HuH-7 (cell line): ENCODE measurements at places on chromosomes 11 and 22.

GRCh38 chr11:66548774-66549630 is 2.3 kb downstream of the ACTN3 start:
- DNase-seq, result peak; percentile 67

DNA sequence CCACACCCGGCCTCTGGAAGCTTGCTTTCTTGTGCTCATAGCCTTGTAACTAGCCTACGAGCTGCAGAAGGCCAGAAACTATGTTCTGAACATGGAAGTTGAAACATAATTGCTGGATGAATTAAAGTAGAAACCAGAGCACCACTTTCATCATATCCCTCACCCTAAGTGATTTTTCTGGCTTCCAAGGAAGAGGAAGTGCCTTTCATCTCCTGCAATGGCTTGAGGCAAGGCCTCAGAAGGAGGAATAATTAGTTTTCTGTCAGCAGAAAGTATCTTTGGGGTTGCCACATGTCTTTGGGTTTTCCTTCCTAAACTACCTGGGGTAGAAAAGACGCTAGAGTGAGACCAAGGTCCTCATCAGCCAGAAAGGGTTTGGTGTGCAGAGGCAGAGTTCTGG is 14.5 kb downstream of the RPL27A start:
- DNase-seq, result no peak

DNA sequence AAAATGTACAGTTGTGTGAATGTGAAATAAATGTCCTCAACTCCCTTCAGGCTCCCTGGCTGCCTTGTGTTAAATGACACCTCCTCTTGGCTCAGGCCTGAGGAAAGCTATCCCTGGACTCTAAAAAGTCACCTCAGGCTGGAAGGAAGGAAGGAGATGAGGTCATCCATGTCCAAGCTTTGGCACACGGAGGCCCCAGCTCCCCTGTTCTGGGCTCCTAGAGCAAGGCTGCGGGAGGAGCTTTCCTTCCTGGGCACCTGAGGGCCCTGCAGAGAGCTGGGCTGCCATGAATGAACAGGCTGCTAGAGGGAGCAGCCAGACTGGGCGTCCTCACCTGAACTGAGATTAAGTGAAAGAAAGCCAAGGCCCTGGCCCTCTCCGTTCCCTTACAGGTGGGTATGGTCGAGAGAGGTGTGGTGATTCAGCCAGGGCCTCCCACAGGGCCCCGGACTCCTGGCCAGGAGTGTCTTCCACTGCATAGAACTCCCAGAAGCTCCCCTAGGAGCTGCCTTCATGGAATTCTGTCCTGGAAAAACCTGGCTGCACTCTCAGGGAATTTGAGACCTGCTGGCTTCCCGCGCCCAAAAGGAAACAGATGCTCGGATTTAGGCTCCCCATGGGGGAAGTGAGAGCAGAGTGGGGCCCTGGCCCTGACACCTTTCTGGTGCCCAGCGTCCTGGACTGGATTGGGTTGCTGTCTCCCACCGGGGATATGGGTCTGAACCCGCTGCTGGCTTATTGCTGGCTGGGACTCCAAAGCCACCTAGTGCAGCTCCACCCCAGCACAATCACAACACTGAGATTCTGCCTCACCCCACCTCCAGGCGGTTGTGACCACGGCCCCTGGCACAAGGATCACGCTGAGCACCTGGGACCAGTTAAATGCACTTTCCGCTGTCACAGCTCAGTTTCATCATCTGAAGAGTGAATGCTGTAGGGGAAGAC is 22.2 kb downstream of the MYBPC3 start:
- DNase-seq, result no peak

- DNase-seq, result no peak
Observed at GRCh38 chr11:78927511-78927910, 352.8 kb upstream of the NARS2 start.

DNA sequence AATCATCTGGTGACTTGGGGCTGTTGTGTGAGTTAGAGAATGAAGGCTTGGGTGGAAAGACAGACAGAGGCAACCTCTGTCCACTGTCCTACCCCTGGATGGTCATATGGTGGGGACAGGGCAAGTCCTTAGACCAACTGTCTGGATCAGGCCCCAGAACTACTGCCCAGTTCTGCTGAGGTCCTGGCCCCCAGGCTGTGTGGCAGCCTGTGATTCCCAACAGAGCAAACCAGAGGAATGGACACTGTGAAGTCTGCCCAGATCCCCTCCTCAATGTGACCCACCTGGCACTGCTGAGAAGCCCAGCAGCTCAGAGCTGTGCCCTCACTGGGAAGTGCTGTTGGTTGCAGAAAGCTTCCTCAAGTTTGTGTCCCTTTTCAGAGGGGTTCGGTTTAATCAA is 69.0 kb downstream of the GGTLC2 start:
- no peak for DNase-seq

- DNase-seq, result no peak
Observed at GRCh38 chr22:22235558-22235957, 9.0 kb upstream of the VPREB1 start.

GRCh38 chr11:69380921-69381581 is 87.1 kb downstream of the MYEOV start:
- no peak for DNase-seq

GRCh38 chr11:67273260-67273990 is 7.2 kb downstream of the GRK2 start:
- DNase-seq, result no peak

GRCh38 chr11:85759915-85760314 is 51.0 kb downstream of the SYTL2 start:
- no peak for DNase-seq

- DNase-seq, result no peak
Observed at GRCh38 chr11:118898400-118899295, 15.0 kb downstream of the CXCR5 start.

DNA sequence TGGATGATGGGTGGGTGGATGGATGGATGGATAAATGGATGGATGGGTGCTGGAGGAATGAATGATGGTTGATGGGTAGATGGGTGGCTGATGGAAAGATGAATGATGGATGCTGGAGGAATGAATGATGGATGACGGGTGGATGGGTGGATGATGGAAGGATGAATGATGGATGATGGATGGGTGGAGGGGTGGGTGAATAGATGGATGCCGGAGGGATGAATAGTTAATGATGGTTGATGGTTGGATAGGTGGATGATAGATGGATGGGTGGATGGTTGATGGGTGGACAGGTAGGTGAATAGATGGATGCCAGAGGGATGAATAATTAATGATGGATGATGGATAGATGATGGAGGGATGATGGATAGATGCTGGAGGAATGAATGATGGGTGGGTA is 41.4 kb downstream of the ANO1 start:
- no peak for DNase-seq

DNA sequence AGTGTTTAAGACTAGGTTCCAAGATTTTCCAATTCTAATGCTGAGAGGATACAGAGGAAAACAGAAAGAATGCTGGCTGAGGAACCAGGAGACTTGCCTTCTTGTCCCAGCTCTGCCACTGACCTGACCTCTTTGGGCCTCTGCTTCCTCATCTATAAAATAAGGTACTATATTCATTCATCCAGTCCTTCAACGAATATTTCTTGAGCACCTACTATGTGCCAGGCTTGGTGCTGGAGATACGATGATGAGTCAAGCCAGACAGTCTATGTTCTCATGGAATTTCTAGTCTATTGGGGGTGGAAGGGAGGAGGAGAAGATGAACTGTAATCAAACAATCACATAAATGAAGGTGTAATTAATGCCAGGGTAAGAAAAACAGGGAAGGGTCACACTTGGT is 27.8 kb upstream of the UPB1 start:
- no peak for DNase-seq

DNA sequence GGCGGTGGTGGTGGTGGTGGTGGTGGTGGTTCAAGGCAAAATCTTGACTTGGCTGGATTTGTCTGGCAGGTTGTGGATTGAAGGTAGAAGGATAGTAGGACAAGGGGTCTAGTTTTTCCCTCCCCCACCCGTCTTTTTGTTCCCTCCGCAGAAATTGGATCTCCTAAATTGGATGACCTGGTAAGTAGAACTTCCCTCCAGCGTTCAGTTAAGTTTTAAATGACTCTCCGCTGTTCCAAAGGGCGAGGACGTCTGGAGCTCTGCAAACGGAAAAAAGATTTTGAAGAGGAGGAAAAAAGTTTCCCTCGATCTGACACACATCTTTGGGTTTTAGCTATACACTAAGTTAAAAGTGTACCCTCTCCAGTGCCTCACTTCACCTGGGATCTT is 422 bp upstream of the LGR4 start:
- DNase-seq, result no peak

DNA sequence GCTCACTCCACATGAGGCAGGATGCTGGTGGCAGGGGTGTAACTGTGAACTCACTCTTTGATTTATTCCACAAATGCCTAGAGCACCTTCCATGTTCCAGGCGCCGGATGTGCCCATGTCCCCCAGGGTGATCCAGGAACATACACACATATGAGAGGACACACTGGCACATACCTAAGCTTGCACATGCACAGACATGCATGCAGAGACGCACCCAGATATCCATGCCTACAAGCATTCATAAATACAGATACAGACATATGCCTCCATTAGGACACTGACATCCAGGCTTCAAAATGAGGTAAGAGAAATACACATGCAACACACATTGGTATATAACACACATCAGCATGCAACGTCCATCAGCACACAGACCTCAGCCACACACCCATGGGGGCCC is 4.5 kb downstream of the OSM start:
- DNase-seq, result no peak

GRCh38 chr11:123062892-123063825 is 1.2 kb upstream of the HSPA8 start:
- no peak for DNase-seq

GRCh38 chr11:133977067-133977677 is 20.4 kb upstream of the IGSF9B start:
- no peak for DNase-seq
